Activated T-helper 17 cell treated with anti-CD3 and anti-CD28 coated beads, Interleukin-2, amount 50 U/mL, for 72 hours (primary cell): ENCODE measurements at places on chromosomes 13 and 19. TPM values are rescaled to one million over a fixed set of nuclear protein-coding genes. Genes with fewer than 3 reads are reported as not detected.
A peak's percentile ranks its signal among the peaks of the same experiment; 100 is the strongest.

MYO1F gene
- total RNA-seq: 134 TPM

SPATA13 gene
- 43.1 TPM for total RNA-seq

DNA sequence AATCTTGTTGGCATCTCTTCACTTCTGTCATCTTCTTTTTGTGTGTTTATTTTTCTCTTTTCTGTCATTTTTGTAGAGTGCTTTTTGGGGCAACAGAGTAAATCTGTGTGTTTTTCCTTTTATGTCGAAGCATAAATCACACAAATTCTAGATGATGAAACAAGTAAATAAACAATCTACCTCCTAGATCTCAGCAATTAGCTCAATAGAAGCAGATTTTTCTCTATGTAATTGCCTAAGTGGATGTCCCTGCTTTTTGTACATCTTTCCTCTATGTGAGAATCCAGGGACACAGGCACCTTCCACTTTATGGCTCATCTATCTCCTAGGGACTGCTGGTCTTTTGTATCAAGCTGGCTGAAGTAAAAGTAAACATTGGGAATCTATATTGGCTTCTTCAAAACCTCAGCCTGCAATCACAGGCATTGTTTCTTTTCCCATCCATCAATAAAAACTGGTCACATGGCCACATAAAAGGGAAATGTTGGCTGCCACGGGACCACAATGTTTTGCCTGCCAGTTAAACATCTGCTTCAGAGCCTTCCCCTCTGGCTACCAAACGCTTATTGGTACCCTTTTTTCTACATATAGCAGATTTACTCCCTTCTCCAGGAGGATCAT lies 323.8 kb downstream of the LMO7 start:
- H3K27me3 ChIP-seq: peaks cover 13% of the 10 kb centered on the region
- H3K4me3 ChIP-seq: no peak overlapping the region
- no peak for ATAC-seq
- no peaks in the 10 kb centered on the region for H3K4me1 ChIP-seq
- H3K36me3 ChIP-seq: no peaks in the 10 kb centered on the region
- no peak overlapping the region for H3K27ac ChIP-seq

GRCh38 chr19:10979951-10980381 lies 19.1 kb downstream of the SMARCA4 start:
- H3K4me1 ChIP-seq: peaks cover 8% of the 10 kb centered on the region
- no peaks in the 10 kb centered on the region for H3K27me3 ChIP-seq
- H3K27ac ChIP-seq: peak overlapping the region; percentile 65
- ATAC-seq: peak; percentile 67
- peaks cover 7% of the 10 kb centered on the region for H3K36me3 ChIP-seq
- peak overlapping the region; percentile 33 for H3K4me3 ChIP-seq

DNA sequence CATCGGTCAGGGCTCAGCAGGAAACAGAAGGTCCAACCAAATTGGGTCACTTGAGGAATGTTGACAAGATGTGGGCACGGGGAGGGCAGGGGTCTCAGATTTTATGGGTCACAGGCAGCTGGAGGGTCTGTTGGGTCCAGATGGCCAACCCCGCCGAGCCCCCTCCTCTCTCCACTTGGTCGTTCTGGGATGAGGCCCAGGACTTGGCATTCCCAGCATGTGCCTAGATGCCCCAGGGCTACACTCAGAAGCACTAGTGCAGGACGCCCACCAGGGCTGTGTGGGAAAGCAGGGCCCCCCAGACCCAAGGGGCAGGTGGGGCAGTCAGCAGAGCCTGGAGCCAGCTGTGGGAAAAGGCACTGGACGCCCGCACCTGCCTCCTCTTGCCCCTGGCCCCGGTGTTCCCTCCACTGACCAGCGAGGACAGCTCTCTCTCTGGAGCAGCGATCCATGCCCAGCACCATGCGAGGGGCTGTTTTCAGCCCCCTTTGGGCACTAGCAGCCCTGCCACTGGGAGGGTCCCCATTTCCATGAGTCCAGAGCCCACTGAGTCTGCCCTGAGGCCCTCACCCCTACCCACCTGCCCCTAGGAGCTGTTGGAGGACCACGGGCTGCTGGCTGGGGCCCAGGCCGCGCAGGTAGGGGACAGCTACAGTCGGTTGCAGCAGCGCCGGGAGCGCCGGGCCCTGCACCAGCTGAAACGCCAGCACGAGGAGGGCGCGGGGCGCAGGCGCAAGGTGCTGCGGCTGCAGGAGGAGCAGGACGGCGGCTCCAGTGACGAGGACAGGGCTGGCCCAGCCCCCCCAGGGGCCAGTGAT lies 26.0 kb downstream of the DHX34 start:
- no peak overlapping the region for H3K4me3 ChIP-seq
- ATAC-seq: no peak
- no peak overlapping the region for H3K27ac ChIP-seq
- H3K27me3 ChIP-seq: no peaks in the 10 kb centered on the region
